Glutamatergic neuron (in vitro differentiated cells): ENCODE measurements at places on chromosomes 2 and 18.

DNA sequence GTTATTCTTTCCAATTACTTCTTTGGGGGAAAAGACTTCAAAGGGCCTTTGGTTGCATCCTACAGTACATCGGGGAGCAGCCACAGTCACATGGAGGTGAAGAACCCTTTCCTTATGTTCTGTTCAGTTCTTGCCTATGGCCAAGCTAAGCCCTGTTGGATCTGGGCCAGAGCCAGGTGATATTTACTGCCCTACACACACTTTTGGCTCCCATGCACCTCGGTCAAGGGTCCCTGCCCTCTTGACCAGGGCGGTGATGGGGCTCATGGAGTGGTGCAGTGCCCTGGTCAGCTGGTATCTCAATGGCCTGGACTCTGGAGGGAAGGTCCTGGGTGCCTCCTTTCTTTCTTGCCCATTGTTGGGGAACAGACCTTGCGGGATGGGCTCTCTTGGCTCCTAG is 98.7 kb downstream of the VAPA start:
- no peak for DNase-seq

GRCh38 chr2:236526455-236527158 is 43.0 kb upstream of the ACKR3 start:
- DNase-seq: no peak

GRCh38 chr2:46555011-46555410 is 75.6 kb downstream of the TMEM247 start:
- peak; percentile 30 for DNase-seq

GRCh38 chr2:99691926-99692325 is 202.1 kb upstream of the REV1 start:
- no peak for DNase-seq

GRCh38 chr2:112321375-112322320 is 46.3 kb downstream of the ZC3H6 start:
- no peak for DNase-seq

- no peak for DNase-seq
These were observed 84.5 kb downstream of the ADD2 start for GRCh38 chr2:70683455-70683854.

- peak; percentile 9 for DNase-seq
These were observed 4.5 kb downstream of the PROM2 start for GRCh38 chr2:95278637-95279225.

- no peak for DNase-seq
These were observed 6.7 kb downstream of the SERPINB2 start for GRCh38 chr18:63894106-63894772.

DNA sequence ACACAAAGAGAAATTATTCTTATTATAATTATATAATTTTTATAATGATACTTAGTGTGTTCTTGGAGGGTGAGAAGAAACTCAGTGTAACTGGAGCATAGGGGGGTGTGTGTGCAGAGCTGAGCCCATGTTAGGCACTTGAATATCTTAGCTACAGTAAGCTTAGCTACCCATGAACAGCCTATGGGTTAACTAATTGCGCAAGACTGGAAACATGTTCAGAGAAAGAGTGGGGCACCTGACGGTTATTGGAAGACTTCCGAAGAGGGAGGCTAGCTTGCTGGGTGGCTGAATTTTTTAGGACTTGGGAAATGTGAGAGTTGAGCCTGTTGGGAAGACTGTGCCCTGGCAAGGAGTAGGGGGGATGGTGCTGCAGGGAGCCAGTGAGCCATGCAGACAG is 229.2 kb downstream of the SLC4A3 start:
- DNase-seq: no peak

GRCh38 chr18:61080954-61081528 is 252.2 kb upstream of the CDH20 start:
- no peak for DNase-seq

GRCh38 chr18:47215554-47216138 is 35.8 kb downstream of the SKOR2 start:
- no peak for DNase-seq

GRCh38 chr2:144268036-144268678 is 251.8 kb downstream of the ZEB2 start:
- no peak for DNase-seq

DNA sequence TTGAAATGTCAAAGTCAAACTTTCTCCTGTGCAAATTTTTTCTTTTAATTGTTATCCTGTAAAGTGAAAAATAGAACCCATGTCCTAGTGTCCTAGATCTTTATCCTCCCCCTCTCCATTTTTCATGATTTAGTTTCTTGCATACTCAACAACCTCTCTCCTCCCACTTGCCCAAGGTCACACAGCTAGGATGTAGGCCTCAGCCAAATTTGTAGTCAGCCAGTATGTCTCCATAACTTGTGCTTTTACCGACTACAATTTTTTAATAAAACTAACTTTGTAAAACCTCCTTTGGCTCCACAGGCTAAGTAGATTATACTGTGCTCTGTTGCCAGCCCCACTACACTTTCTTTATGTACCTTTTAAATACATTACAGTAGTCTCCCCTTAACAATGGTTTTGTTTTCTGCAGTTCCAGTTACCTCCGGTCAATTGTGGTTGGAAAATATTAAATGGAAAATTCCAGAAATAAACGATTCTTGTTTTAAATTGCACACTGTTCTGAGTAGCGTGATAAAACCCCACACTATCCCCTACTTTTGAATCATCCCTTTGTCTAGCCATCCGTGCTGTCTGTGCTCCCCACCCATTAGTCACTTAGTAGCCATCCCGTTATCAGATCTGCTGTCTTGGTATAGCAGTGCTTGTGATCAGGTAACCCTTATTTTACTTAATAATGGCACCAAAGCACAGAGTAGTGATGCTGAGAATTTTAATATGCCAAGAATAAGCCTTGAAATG is 22.8 kb downstream of the GULP1 start:
- DNase-seq: no peak

GRCh38 chr18:46587600-46587999 is 69.4 kb downstream of the LOXHD1 start:
- no peak for DNase-seq

- no peak for DNase-seq
These were observed 144.2 kb upstream of the CDH7 start for GRCh38 chr18:65606551-65607130.

DNA sequence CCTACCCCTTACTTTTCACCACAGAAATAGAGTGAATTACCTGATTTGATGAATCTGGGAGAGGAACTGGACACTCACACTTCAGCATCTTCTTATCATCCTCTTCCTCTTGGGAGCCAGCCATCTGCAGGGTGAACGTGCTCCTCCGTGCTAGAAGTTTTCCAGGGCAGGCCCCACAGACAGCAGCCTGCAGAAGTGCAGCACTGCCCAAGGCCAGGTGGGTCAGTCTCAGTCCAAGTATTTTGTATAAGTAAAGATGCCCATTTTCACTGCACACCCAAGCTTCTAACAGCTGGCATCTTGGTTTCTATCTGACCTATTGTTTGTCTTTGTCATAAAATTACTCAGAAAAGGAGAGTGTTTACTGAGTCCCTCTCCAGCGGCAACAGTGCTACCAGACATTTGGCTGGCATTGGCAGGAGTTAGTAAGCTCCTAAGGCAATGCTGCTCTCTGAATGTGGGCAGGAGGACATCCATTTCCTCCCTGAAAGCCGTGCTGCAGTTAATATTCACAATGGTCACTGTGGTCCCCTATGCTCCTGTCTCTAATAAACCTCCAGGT is 222.6 kb upstream of the CTAGE1 start:
- no peak for DNase-seq

DNA sequence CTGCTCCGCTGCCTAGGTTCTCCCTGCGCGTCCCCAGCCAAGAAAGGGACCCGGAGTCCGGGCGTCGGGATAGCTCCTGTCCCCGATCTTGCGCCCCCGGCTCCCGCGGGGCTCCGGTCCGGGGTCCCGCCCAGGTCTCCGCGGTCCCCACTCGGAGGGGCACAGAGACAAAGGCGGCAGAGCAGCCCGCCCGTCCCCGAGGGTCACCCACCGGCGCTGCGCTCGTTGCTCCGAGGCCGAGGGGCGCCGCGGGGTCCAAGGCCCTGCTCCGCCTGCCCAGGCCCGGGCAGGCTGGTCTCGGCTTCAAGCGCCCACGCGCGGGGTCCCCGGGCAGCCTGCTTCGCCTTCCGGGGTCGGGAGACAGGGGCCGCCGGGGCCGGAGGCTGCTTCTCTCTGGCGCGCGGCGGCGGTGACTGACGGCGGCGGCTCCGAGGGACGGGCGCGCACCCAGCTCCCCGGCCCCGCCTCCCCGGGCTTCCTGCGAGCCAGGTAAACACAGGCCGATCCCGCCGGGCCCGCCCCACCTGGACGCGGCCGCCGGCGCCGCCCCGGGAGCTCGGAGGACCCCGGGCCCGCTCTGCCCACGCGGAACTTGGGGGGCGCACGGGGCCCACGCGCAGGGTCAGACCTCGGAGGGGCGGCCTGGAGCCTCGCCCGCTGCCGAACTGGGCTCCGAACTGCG is at the start of gene MBP:
MBP (minus strand) TSS at position 415 of the 682 bp plus-strand sequence. CDS start 27,522 bp downstream, outside the sequence.
- DNase-seq: peak; percentile 74

DNA sequence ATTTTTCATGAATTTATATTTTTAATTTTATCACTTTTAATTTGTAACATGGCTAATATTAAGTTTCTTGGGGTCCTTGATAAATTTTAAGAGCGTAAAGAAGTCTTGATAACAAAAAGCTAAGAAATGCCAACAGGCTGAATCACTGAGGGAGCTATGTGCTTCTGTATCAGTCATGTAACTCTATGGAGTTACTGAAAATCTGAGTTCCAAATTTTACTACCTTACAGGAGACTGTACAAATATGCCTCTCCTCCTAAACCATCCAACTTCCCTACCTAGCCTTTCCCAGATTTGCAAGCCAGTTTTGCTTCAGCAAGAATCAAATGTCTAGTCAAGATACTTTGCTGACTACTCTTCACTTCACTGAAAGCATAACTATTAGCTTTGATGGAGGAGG is 35.7 kb downstream of the FEZ2 start:
- no peak for DNase-seq

GRCh38 chr2:235073868-235074413 is 122.1 kb downstream of the SH3BP4 start:
- DNase-seq: no peak

DNA sequence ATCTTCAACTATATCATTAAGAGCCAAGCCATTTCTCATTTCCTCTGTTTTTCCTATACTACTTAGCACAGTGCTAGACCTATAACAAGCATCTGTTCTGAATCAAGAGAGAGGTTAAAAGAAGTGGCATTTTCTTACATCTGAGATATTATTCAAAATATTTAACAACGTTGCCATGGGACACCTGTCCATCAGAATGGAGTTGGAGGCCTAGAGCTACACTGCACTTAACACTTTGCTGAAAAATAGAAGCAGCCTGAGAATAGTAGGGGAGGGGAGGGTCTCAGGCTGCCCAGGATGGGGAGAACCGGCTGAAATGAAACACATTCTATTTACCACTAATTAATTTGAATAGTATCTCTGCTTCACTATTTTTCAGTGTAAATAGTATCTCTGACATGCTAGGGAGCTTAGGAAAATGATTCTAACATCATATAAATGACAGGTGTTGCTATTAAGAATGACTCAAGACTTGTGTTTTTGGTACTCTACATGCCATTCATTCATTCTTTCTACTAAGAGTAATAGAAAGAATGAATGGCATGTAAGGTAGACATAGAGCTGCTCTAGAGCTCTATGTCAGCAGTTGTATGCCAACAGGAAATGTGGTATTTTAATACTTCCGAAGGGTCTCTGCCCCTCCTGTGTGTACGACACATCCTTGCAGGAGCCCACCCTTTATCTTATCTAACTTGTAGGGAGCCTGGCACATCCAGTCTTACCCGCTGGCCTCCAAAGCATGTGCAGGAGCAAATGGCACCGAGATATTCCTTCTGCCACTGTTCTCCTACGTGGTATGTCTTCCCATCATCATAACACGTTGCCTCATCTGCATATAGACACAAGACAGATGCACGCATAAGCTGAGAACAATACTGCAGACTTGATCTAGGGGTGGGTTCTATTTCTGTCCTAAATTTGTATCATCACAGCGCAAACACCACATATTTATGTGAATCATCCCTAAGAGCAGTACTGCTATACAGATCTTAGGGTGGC is 52.6 kb downstream of the ATIC start:
- no peak for DNase-seq

- DNase-seq: no peak
These were observed 63.9 kb downstream of the MDH1 start for GRCh38 chr2:63652652-63652985.

GRCh38 chr2:127536707-127537541 is 1.4 kb downstream of the MYO7B start:
- DNase-seq: no peak

- no peak for DNase-seq
These were observed 30.0 kb downstream of the CFAP221 start for GRCh38 chr2:119574108-119574815.

- no peak for DNase-seq
These were observed 23.1 kb downstream of the ST3GAL5 start for GRCh38 chr2:85865539-85866164.

DNA sequence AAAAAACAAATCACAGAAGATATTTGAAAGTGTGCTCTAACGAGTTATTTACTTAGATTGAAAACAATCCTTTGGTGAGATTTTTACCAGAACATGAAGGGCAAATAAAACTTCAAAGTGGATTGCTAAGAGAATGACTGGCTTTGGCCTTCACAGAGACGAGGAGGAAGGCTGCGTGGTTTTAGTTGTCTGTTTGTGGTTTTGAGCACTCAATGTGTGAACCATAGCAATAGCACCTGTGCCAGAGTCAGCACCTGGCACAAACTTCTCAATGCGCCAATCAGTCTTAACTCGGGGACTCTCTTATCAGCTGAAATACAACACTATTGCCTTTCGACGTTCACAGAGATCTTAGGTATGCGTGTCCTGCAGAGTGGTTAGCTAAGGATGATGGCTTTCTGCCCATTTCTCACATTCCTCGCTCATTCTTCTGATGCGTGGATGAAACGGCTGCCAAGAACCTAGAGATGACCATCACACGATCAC is 70.0 kb downstream of the MBP start:
- no peak for DNase-seq

DNA sequence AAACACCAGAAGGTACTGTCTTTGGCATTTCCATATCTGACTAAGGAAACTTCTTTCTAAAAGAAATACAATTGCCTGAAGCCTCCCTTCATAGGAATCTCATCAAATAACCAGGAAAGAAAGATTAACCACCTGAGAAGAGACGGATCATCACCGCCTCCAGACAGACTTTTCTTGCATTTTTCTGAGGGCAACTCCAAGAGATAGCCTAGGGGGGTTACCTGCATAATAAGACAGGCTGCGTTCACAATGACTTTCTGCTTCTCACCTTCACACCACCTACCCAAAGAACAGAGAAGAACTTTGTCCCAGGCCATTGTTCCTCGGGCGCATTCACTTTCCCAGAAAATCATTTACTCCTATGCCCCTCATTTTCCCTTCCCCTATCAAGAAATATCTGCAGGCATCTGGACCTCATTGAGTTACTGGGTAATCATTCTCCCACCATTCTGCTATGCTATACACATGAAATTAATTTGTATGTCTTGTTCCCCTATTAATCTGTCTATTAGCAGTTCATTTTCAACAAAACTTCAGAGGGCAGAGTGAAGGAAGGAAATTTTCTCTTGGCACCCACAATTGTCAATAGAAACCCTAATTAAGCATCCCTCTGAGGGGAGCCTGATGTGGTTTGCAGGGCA is 8.3 kb upstream of the POMC start:
- no peak for DNase-seq

DNA sequence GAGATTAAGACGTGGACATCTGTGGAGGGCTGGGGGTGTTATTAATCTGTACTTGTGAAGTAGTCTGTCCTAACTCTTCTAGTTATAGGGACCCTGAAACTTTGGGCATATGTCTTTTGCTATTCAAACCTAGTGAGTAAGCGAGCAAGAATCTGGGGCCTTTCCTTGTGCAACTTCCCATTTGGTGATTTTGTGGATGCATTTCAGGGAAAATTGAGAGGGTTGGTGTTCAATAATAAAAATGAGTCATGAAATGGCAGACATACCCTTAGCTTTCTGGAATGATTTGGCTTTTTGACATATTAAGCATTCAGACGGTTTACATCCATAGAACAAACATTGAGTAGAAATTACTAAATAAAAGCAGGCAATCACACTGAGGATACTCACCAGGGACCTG is 17.0 kb downstream of the COL4A4 start:
- no peak for DNase-seq
